ENCODE measurements at places on chromosomes 7 and 10.

DNA sequence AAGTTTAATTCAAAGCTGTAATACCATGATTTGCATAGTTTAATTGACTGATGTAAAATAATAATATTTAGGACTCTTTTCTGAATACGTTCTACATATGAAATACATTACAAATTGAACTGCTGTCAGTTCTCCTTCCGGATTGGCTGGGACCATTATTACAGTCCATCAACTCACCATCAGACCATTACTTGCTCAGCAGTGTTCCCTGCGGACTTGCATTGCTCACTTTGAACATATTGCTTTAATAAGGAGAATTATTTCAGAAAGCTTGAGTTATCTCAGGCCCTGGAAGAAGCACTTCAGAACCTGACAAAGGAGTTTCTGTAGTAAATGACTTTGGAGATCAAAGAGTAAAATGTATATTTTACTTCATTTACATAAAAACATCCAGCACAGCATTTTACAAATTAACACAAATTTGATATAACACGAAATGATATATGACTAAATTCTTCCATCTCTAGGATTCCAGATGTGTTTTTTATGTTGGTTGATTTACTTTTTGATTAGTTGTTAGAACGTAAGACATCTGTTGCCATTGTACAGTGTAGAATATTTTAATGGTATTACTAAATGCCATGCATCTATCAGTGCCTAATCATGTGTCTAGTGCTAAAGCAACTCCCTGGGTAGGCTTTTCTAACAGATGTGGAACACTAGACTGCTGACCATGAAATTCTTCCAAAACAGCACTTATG, 418.5 kb upstream of the SEMA3A start:
- no peak for DNase-seq

- no peak for DNase-seq
Observed at GRCh38 chr7:154342971-154343633, 290.9 kb downstream of the DPP6 start.

DNA sequence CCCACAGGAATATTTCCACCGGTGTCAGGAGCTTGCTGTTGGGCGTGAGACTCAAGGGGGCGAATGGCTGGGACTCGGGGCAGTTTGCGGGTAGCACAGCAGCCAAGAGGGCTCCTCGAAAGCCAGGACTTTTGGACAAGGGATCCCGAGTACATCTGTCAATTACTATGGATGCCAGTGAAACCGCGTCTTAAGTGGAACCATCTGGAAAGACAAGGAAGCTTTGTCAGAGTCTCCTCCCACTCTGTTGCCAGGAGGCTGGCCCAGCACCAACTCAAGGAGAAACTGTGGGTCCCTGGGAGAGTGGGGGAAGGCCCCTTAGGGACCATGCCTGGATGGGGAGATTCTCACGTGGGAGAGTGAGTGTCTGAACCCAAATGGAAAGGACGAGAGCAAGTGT, 57.1 kb downstream of the C10orf143 start:
- no peak for DNase-seq

- DNase-seq: no peak
Observed at GRCh38 chr10:62076891-62077290, 175.4 kb downstream of the ARID5B start.

DNA sequence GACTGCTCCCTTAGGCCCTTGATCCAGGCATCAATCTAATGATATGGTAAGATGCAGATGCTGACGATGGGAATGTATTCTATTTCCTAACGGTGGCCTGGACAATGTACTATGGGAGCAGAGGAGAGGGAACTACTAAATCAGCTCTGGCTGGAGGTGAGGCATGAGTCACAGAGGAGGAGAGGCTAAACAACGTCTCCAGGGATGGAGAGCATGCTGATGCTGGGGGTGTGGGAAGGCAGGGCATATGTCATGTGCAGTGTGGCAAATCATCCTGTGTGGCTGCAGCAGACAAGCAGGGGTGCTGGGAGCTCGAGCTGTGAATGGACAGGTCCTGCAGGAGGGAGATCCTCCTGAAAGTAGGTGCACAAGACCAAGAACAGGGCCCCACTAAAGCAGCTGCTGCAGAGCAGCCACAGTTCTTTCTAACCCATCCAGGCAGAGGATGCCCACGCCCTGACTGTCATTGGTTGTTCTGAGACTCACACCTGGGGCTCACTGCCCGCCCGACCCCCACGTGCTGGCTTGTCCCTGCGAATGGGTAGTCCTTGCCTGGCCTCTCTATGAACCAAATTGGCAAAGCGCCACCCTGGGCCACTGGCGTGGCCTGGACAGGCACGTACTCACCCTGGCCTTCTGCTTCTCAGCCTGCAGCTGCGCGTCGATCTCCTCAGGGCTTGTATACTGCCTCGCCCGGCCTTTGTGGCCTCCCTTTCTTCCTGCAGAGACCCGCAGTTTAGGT, 4.0 kb downstream of the PDAP1 start:
- DNase-seq: no peak

DNA sequence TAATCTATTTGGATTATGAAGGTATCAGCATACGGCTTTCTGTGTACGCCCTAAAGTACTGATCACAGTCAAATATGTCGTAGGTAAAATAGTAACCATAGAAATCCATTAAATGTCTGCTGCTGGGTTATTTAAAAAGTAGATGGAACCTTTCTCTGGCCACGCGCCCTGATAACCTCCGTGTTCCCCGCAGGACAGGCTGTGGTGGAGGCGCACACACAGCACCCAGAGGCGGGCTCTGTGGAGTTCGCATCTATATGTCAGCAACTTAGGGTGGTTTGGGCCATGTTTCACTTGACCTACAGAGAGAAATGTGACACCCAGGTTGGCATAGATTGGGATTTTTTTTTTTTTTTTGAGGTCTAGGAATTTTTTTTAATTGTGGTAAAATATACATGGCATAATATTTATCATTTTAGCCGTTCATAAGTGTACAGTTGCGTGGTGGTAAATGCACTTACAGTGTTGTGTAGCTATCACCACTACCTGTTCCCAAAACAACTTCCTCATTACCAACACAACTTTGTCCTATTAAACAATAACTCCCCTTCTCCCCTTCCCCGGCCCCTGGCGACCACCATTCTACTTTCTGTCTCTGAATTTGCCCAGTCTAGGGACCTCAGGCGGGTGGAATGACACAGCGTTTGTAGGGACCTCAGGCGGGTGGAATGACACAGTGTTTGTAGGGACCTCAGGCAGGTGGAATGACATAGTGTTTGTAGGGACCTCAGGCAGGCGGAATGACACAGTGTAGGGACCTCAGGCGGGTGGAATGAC, 15.4 kb downstream of the PPP2R2D start:
- DNase-seq: no peak

GRCh38 chr7:2823130-2823529, 21.0 kb downstream of the GNA12 start:
- DNase-seq: no peak

DNA sequence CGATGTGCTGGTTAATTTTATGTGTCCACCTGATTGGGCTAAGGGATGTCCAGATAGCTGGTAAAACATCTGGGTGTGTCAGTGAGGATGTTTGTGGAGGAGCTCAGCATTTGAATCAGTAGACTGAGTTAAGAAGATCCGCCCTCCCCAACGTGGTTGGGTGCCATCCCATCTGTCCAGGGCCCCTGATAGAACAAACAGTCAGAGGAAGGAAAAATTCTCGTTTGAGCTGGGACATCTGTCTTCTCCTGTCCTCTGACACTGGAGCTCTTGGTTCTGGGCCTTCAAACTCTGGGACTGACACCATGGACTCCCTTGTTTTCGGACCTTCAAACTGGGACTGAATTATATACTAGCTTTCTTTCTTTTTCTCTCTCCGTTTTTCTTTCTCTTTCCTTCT, 59.6 kb downstream of the CARD11 start:
- DNase-seq: no peak

DNA sequence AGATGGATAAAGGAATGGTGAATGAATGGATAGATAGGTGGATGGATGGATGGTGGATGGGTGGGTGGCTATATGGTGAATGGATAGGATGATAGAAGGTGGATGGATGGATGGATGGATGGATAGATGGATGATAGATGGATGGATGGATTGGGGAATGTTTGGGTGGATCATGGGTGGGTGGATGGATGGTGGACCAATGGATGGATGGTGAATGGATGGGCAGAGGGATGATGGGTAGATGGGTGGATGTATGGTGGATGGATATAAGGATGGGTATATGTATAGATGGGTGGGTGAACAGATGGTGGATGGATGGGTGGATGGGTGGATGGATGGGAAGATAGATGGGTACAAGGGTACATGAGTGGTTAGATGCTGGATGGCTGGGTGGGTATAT, 322.4 kb downstream of the ADARB2 start:
- DNase-seq: no peak

GRCh38 chr10:132907821-132908620, 34.3 kb downstream of the CFAP46 start:
- no peak for DNase-seq

DNA sequence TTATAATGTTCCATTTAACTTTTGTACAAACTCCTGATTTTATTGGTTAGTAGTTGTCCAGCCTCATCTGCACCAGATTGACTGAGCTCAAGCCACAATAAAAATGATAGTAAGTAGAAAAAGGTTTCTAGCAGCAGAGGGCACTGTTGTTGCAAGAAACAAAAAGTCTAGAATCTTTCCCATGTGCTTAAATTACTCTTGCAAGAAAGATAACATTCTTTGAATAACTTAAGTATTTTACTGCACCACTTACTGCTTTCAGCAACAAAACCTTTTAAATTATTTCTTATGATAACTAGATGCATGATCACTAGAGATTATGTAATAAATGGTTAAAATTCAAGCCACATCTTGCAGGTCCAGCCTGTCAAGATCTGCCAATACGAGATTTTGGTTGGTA, 27.0 kb downstream of the LMOD2 start:
- peak; percentile 84 for DNase-seq

GRCh38 chr7:122070834-122071233, 73.2 kb downstream of the AASS start:
- DNase-seq: no peak

DNA sequence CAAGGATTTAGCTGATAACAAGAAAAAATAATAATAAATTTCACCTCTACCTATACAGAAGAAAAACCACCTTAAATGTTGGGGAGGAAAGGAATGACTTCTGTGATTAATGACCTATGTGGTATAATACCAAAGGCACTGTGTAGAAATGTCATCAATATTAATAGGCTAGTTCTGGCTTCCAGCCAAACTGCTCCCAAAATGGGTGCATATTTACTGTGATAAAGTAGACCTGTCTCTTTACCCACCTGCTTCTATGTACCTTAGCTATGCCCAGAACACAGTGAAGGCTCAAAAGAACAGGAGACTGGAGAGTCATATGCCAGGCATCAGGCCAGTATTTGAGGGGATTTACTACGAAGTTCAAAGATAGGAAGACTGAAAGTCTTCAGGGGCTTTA, 76.0 kb downstream of the ATE1 start:
- no peak for DNase-seq

DNA sequence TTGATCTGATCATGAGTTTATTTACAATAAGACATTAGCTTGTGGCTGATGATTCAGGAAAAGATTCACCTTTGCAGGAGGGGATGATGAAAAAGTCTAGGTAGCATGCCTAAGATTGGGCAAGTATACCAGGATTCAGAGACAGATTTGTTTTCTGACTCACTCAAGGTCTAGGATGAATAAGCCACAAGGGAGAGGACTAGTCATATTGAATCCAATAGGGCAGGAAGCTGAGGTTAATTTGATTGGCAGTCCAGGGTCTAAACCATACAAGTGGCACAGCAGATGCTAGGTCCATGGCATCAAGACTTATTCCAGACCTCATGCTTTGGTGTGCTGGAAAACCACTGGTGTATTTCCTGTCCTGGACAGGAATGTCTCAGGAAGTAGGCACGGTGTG, 1133.4 kb downstream of the XPNPEP1 start:
- no peak for DNase-seq

DNA sequence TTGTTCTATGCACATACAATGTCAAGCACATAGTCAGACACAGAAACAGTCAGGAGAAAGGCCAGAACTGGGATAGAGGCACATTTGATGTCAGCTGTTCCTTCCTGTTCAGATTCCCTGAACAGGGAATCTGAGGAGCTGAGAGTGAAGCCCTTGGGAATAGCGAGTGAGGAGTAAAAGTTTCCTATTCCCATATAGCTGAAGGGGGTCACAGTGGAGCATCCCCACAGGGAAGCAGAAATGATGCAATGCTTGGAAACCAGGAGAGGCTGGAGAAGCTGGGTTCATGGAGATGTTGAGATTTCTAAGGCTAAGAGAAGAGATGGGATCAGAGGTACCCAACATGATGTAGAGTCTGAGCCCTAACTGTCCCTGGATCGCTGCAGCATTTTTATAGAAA, 11.3 kb upstream of the PRXL2A start:
- DNase-seq: no peak

GRCh38 chr7:148704970-148705369, 6.3 kb downstream of the CUL1 start:
- DNase-seq: no peak

DNA sequence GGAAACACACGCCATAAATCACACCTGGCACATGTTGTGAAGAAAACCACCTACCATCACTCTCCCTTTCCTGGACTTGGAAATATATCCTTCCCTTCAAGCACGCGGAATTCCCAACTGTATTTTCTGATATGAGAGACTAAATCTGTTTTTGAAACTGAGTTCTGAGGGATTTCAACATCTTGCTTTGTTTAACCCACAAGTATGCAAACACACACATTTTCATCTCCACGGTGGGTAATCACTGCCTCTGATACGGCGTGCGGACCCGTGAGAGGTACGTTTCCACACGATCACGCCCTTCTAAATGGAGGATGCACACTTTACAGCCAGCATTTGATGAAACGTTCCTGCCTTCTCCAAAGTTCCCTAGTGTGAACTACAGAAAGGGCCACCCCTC, 83.4 kb downstream of the ZRANB1 start:
- DNase-seq: peak; percentile 22

- DNase-seq: no peak
Observed at GRCh38 chr7:431658-432111, 88.0 kb downstream of the PDGFA start.

DNA sequence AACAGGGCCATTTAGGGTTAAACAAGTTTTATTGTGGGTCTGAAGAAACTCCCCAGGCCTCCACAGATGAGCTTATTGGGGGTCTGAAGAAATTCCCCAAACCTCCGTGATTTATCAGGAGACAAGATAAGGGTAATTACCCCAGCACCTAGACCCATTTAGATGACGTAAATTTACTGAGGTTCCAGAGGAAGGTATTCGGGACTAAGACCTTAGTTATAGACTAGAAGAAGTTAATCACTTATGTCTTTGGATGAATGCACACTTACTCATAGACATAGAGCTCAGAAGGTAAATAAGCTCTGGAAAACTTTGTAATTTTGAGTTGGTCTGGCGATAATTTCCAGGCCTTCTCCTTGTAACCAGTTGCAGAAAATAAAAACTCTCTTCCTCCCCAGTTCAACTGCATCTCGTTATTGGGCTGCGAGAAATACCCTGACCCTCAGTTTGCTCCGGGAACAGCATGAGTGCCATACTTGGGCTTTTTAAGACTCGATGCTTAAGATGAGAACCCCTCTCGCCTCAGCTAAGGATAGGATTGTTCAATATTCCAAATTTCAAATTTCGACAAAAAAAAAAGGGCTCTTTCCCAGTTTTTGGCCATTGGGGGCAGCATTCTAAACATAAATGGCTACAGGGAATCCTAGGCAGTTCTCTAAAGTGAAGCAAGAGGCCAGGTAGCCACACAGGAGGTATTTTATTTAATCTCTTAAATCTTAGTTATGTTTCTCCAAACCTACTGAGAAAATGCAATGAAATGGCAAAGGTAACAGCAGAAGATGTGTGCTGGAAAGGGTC, 74.7 kb upstream of the PFKP start:
- no peak for DNase-seq

- no peak for DNase-seq
Observed at GRCh38 chr7:150790416-150791075, 9.6 kb downstream of the TMEM176B start.

Measured in NAMALWA (cell line).